Stimulated activated CD4-positive, alpha-beta T cell treated with anti-CD3 and anti-CD28 coated beads, Interleukin-1b, Interleukin-23, amount 100 ng/mL, for 1 hour (primary cell): ENCODE measurements at places on chromosomes 2 and 18.

GRCh38 chr2:151968770-151969470 lies 129.9 kb downstream of the CACNB4 start:
- DNase-seq = no peak

DNA sequence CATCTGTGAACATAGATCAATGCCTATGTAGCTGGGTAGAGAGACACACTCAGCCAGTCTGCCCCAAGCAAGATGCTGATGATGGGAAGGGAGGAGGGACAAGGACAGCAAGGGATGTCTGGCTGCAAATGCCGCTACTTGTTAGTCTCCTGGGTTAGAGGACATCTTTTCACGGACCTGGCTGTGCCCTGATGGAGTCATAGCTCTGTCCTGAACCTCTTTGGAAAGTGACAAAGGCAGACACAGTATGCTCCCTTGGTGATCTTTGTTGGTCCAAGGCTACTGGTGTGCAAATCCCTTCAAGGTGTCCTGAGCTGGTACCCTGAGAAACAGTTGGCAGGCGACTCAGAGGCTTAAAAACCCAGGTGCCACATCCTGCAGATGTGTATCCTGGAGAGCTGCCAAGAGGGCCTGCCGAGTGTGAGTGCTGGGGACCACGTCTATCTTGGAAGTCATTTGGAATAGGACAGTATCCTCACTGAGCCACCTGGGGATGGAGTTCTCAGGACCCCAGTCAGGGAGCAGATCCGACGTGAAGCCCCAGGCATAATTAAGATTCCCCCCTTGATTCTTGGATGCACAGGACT lies 10.8 kb downstream of the FOSL2 start:
- DNase-seq = no peak

- DNase-seq = no peak
Measured at GRCh38 chr2:96239745-96240264, 26.0 kb downstream of the TMEM127 start.

DNA sequence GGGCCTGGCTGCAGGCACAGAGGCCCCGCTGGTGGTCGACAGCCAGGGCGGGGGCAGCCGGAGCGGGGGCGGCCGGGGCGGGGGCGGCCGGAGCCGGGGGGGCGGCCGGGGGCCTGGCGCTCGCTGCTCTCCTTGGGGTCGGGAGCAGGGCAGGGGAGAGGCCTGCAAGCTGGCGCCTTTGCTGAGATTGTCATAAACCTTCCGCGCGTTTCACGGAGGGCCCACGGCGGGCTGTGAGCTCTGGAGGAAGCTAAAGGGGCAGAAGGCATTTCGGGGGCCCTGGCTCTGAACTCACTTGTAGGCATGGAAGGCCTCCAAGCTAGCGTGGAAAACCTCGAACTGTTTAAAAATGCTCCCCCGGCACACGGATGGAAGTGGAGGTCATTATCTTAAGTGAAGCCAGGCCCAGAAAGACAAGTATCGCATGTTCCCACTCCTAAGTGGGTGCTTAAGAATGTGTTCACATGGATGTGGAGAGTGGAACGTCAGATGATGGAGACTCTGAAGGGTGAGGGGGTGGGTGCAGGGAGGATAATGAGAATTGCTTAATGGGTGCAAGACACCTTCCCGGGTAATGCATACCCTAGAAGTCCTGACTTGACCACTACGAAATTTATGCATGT lies 629 bp downstream of the PRELID3A start:
- DNase-seq = no peak

DNA sequence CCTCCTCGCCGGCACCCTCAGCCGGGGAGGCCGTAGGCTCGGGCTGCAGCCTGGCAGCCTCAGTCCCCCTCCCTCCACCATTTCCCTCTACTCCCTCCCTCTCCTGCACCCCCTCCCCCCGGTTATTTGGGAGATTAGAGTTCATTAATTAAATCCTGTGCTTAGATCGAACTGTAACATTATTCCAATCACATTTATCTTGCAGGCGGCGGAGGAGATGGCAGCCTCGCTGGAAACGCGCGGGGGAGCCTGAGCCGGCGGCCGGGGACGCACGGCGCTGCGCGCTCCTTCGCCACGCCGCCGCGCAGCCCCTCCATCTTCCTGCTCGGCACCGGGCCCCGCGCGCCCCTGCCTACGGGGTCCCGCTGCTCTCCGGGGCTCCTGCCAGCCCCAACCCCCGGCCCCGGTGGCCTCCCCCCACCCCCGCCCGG lies at the start of gene ST8SIA3:
Gene ST8SIA3, plus strand, starts transcription at position 287 of the 431 bp plus-strand sequence. CDS start 290 bp downstream, outside the sequence.
- DNase-seq = no peak
